ENCODE measurements at places on chromosomes 7 and 10.

- DNase-seq = no peak
These were observed 96.7 kb downstream of the SFMBT2 start for GRCh38 chr10:7314170-7314569.

DNA sequence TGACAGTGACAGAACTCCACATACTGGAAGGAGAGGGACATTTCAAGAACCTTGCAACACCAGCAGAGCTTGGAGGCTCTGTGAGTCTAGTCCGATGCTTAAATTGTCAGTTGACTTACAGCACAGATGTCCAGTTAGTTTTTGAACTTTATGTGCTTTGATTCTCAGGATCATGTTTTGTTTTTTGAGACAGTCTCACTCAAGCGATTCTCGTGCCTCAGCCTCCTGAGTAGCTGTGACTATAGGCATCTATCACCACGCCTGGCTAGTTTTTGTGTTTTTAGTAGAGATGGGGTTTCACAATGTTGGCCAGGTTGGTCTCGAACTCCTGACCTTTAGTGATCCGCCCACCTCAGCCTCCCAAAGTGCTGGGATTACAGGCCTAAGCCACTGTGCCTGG, 31.8 kb upstream of the STEAP4 start:
- no peak for DNase-seq

GRCh38 chr7:22129819-22130580, 184.3 kb upstream of the CDCA7L start:
- DNase-seq = no peak

DNA sequence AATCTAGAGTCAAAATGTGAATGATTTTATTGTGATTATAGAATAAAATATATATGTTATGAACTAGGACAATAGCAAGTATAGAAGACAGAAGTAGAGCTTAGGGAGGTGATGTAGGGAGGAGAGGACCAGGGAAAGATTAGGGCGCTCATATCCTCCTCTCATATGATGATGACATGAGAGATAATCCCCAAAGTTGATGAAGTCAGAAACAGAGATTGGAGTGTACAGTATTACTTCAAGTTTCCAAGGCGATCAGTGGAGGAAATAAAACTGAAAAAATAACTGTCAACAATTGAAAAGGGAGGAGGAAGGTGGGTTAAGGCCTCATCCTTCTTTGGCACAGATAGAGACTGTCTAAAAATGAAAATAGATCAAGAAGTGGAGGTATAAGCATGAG, 14.9 kb downstream of the MACROH2A2 start:
- DNase-seq = no peak

DNA sequence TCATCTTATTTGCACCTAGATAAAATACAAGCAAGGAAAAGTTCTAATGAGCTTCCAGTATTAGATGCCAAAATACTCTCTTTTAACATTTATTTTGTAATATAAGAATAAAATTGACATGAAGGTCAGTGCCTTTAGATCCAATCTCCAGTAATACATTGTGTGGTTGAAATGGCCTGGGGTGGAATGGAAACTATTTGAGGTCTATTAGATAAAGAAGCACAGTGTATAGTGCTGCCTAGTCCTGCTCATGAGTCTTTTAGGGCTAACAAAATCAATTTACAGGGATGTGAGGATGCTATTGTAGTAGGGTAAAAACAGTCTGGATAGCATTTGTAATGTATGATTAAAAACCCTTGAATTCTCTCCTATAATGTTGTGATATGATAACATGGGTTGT, 84.5 kb upstream of the ETV1 start:
- DNase-seq = no peak

DNA sequence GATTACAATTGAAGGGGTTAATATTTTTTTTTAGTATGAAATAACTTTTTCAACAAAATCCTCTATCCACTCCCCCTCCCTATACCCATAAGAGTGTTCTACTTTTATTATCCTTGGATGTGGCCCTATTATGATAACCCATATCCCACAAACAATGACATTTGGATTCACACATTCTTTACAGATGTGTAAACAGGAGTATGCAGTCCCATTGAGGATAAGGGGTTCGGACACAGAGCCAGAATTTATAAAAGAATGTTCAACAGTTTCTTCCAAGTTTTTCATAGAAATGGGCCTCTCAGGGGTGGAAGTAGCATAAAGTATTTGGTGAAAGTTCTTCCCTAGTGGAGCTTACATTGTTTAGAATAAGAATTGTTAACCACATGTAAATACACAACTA, 16.1 kb upstream of the PCLO start:
- peak; percentile 0 for DNase-seq
